Muscle of back (tissue), 13 donors: ENCODE measurements at places on chromosomes 6 and 20. TPM values are rescaled to one million over a fixed set of nuclear protein-coding genes. Genes with fewer than 3 reads are reported as not detected.

Gene ZGPAT
- 12.2 TPM for polyA plus RNA-seq

Gene ELOVL4
- polyA plus RNA-seq = 2.6 TPM

Gene LPA
- polyA plus RNA-seq = 0.13 TPM

Gene C20orf204
- 0.96 TPM for polyA plus RNA-seq

Gene HLA-DMB
- polyA plus RNA-seq = 2.6 TPM

Gene CST1
- polyA plus RNA-seq = not detected

Gene PGC
- not detected for polyA plus RNA-seq

Gene C6orf163
- polyA plus RNA-seq = 2.0 TPM

Gene ZNF831
- 0.86 TPM for polyA plus RNA-seq
